Pulmonary artery endothelial cell (primary cell): ENCODE measurements at places on chromosomes 11 and 22. TPM values are rescaled to one million over a fixed set of nuclear protein-coding genes. Genes with fewer than 3 reads are reported as not detected.

MRGPRX2 gene
- not detected in 2 replicates for total RNA-seq

DGAT2 gene
- 0.49 and 2.2 TPM in 2 replicates for total RNA-seq

PLAAT5 gene
- not detected in 2 replicates for total RNA-seq

SLC17A6 gene
- total RNA-seq, result not detected in 2 replicates

DCDC1 gene
- 0.07 TPM in 1 of 2 replicates, not detected in the other for total RNA-seq

FZD4 gene
- 167 and 199 TPM in 2 replicates for total RNA-seq

DDTL gene
- 0.99 and 1.7 TPM in 2 replicates for total RNA-seq

SPTBN2 gene
- total RNA-seq, result 34.0 and 67.0 TPM in 2 replicates

CASP1 gene
- 6.7 and 47.4 TPM in 2 replicates for total RNA-seq

OR51B5 gene
- total RNA-seq, result not detected in 2 replicates

RIMBP3C gene
- 0.04 TPM in 1 of 2 replicates, not detected in the other for total RNA-seq

WBP2NL gene
- total RNA-seq, result 0.18 and 0.20 TPM in 2 replicates

CENPM gene
- total RNA-seq, result 22.1 and 35.4 TPM in 2 replicates

MCAM gene
- total RNA-seq, result 1,937 and 2,031 TPM in 2 replicates

TMEM45B gene
- 0.42 and 1.8 TPM in 2 replicates for total RNA-seq

HEPACAM gene
- total RNA-seq, result not detected in 2 replicates

OR51G1 gene
- not detected in 2 replicates for total RNA-seq

NCF4 gene
- total RNA-seq, result not detected in 2 replicates
